ENCODE measurements at places on chromosomes 3 and 15.

DNA sequence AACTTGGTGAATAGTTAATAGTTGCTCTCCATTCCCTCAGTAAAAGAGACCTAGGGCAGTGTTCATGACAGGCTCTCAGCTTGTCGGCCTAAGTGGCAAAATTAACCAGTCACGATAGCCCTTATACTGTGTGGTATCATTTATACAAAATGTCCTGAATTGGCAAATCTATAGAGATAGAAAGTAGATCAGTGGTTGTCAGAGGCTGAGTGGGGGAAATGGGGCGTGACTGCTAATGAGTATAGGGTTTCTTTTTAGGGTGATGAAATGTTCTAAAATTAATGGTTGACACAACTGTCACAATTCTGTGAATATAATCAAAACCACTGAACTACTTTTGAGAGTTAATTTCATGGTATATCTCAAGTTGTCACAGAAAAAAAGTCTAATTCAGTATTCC is 20.9 kb downstream of the ARIH1 start:
- DNase-seq: no peak

- peak; percentile 68 for DNase-seq
These were observed 62.9 kb upstream of the ULK4 start for GRCh38 chr3:42024591-42025351.

- peak; percentile 59 for DNase-seq
These were observed 24.7 kb upstream of the MCTP2 start for GRCh38 chr15:94206463-94207167.

- no peak for DNase-seq
These were observed 18.2 kb upstream of the B4GALT4 start for GRCh38 chr3:119258915-119259314.

DNA sequence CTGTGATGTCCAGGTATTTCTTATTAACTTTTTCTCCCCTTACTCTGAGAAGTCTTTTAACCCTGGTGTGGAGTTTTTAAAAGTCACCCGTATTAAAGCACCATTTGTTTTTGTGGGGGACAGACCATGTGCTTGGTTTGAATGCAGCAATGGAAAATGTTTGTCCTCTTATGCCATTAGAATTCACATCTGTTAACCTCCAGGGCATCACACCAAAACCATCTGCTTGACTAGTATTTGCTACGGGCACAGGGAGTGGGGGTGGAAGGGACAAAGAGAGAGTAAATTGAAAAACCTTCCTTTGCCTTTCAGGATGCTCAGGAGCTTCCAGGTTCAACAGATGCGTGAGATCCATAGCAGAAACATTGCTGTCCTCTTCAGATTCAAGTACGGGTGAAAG is 61.4 kb upstream of the GOLGA8B start:
- no peak for DNase-seq

DNA sequence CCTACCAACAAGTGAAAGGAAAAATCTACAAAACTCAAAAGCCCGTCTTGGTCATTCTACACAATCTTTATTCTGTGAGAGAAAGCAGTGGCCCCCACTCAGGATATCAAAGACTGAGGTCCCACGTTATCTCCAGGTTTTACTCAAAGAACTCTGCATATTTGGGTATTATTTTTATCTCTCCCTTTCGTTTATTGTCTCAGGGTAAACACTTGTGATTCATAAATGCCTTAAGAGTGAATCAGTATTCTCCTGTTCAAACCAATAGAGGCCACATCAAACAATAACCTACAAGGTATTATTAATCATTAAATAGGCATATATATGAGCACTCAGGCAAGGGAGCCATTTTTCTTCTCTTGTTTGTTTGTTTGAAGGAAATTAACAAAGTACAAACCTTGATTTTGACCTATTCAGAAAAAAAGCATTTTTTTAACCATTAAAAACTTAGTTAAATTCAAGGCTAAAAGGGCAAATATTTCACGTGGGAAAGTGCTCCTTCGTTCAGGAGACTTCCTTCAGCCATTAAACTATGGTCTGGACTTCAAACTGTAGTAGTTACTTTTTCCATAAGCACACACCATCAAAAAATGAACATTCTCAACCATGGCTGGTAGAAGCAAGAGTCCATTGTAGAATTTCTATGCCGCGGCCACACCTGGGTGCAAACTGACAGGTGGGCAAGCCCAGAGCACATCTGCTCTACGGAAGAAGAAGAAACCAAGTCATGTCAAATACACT is 13.9 kb upstream of the HES1 start:
- DNase-seq: no peak

- DNase-seq: no peak
These were observed 27.9 kb upstream of the SCN10A start for GRCh38 chr3:38843898-38844297.

DNA sequence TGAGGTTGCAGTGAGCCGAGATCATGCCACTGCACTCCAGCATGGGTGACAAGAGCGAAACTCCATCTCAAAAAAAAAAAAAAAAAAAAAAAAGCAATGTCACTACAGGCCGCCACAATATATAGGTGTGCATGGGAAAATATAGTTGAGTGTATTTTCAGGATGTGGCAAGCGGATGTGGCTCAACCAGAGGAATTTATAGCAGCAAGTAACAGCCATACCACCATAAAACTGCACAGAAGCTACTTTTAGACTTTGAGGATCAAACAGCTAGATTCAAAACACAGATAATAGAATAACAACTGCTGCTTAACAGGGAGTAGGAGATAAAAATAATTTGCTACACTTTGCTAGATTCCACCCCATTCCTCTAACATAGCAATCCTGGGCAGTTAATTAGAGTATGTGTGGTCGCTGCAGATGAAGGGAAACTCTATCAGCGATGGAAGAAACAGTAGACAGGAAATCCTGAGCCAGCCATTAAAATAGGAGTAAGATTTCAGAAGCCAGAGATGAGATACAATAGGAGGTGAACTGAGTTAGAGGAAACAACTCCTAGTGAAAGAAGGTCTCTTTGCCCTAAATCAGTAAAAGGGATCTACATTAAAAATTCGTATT is 318.7 kb upstream of the STT3B start:
- no peak for DNase-seq

DNA sequence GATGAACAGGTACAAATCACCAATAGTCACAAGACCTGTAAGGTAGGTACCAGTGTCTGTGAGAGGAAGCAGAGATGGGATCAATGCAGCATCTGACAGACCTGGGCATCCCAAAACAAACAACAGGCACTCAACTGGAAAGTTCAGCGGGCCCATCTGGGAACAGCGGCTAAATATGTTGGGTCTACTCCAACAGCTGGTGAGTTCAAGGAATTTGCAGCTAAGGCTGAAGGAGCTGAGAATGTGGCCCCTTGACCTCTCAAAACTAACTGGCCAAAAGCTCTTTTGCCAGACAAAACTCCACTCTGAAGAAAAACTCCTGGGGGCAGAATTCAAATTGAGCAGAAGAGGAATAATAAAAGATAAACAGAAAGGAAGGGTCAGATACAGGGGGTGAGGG is 24.4 kb downstream of the AVEN start:
- DNase-seq: no peak

DNA sequence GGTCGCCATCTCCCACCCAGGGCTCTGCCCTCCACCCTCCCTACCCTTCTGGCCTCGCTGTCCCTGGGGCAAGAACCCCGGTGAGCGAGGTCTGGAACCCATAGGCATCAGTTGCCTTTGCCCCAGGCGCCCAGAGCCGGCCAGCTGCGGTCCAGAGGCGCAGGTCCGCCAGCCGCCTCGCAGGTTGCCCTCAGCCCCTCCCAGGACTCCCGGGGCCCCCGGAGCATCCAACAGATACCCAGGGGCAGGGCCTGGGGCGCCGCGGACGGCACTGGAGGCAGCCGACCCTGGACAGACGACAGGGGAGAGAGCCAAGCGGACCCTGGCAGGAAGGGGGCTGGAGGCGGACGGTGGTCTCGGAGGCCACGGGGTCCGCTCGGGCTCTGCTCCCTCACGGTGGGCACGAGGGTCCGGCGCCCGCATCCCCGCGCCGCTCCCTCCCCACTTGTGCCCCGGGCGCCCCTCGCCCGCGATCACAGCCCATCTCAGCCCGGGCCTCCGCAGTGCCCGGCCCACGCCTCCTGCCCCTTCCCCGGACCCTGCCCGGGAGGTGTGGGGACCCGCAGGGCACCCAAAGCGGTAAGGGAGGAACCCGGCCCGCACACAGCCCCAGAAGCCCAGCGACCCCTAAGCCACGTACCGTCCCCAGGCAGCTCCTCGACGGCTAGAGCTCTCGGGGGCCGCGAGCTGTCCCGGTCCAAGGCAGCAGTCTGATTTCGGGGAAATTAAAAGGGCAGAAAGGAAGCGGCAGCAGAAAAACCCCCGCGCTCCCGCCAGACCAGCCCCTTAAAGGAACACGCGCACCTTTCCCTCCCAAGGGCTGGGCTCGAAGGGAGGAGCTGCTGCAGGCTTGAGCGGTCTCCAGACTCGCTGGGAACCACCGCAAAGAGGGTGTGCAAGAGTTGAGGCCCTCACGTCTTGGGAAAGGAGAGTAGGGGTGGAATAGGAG is at the start of gene HAPLN3:
Gene HAPLN3, minus strand, starts transcription at position 726 of the 949 bp plus-strand sequence. CDS start 8,246 bp downstream, outside the sequence.
- peak; percentile 68 for DNase-seq

GRCh38 chr3:186722457-186722856 is 5.3 kb downstream of the KNG1 start:
- DNase-seq: no peak

- peak; percentile 58 for DNase-seq
These were observed 9.7 kb downstream of the RHCG start for GRCh38 chr15:89486726-89487050.

DNA sequence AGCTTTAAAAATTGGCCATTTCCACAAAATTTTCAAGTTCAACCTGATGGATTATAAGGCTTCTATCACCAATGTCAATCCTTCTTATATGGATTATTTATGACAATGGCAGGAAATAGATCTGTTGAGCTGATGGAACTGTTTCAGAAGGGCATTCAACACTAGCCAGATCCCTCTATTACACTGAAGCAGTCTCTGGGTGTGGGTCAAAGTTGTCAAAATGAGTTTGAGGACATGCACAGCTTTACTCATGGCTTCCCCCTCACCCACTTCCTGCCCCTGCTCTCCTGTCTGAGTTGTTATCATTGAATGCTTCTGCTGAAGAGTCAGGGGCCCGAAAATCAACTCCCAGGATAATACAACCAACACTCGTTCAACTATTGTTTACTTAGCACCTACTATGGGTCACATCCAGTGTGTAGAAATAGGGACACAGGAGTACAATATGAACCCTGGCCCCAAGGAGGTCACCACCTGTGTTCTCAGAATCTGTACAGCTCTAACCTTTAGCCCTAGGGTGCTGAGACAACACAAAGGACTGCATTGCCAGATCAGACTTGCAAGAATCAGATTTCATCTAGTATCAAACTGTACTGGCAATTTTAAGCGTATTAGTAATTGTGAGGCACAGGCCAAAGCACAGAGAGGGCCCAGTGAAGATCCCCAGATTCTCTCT is 41.7 kb upstream of the FAM3D start:
- no peak for DNase-seq

DNA sequence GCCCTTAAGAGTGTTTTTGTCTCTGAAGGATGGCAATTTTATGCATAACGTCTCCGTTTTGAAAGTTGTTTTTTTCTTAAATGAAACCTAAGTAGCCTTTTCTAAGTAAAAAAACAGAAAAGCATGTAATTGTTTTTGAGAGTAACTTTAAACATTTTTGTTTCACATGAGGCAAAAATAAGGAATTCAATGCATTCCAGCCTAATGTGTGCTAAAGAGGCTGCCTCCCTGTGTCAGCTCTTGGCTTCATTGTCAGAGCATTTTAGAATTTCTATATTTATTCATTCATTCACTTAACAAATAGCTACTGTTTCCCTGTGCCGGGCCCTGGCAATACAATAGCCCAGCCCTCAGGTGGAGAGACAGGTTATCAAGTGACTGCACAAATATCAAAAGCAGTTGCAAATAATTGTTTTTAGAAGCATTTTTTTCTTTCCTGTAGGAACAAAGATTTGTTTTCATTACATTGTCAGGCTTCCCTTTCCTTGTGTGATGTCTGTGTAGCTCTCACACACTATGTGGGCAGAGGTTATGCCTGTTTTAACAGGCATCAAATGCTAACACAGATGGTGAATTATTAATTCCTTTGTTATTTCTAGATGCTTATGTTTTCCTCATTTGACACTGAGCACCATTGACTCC is 81.9 kb downstream of the CCK start:
- no peak for DNase-seq

- no peak for DNase-seq
These were observed 400.4 kb downstream of the MAGI1 start for GRCh38 chr3:65638301-65638700.

GRCh38 chr3:112086875-112087524 is 811 bp downstream of the C3orf52 start:
- peak; percentile 62 for DNase-seq
